GOT3 (cell line): ENCODE measurements at places on chromosomes 12 and 14.

DNA sequence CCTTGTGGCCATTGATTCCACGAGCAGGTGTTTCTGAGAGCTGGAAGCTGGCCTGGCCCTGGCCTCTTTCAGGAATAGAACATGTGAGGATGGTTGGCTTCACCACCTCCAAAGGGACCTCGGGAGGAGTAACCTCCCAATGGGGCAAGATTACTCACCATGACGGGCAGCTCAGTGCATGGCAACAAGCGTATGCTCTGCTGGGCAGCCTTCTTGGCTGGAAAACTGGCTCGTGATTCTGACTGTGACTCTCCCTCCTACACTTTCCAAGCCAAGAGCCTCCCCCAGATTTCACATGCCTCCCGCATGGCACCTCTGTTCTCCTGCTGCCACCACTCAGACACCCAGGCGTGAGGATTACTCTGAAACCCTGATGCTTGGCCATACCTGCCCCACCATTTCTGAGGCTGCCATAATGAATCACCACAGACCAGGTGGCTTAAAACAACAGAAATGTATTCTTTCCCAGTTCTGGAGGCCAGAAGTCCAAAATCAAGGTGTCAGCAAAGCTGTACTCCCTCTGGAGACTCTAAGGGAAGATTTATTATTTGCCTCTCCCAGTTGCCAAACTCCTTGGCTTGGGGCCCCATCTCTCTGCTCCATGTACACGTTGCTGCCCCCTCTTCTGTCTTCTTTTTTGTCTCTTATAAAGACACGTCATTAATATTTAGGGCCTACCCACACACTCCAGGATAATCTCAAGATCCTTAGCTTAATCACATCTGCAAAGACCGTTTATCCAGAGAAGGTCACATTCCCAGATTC lies 215.9 kb downstream of the CHST11 start:
- DNase-seq, result peak; percentile 4

DNA sequence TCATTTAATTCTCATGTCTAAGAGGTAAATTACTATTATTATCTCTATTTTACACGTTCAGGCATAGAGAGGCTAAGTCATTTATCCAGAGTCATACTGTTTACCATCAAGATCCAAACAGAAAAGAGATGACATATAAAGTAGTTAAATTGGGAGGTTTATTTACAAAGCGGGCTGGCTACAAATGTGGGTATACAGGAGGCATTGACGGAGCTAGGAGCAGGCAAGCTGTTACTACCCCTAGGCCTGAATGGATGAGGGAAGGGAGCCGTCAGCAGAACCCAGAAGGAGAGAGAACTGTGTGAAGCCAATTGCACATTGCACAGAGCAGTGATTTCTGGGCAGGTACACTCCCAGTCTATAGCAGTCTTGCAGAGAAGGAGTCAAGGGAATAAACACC lies 39.8 kb downstream of the DACT1 start:
- no peak for DNase-seq

DNA sequence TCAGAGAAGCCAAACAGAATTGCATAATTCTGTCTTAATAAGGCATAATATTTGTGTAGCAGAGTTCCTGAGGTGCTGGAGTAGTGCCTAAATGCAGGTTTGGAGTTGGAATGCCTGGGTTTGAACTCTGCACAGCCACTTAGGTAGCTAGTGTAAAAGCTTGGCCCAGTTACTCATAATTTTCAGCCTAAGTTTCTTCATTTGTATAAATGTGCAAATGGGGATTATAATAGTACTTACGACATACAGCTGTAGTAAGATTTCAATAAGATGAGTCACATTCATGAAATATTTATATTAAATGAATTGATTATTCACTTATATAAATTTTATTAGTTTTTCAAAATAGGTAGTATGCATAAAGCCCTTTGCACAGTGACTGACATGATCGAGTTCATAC lies 175.8 kb downstream of the DERA start:
- no peak for DNase-seq

DNA sequence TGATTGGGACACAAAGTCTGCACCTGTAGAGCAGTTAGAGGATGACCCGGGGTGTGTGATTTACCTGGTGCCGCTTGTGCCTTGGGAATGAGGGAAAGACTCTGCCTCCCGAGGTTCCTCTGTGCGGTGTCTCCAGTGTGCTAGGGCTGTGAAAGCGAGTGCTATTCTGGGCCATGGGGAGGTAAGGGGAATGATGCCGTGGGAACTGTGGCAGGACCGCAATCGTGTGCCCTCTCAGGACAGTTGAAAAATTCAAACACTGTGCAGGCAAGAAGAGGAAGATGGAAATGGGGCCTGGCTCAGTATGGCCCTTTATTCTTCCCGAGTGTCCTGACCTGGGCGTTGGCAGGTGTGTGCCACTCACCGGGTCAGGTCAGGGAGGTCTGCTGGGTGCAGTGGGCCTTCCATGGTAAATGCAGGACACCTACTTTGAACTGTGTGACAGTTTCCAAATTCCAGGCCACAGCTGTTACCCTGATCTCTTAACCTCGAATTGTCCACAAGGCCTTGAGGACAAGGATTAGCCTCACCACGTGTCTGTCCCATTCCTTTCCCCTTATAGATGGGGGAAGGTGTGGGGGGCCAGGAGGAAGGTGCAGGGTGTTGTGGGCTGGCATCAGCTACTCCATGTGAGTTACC lies 1.4 kb downstream of the SIVA1 start:
- no peak for DNase-seq

DNA sequence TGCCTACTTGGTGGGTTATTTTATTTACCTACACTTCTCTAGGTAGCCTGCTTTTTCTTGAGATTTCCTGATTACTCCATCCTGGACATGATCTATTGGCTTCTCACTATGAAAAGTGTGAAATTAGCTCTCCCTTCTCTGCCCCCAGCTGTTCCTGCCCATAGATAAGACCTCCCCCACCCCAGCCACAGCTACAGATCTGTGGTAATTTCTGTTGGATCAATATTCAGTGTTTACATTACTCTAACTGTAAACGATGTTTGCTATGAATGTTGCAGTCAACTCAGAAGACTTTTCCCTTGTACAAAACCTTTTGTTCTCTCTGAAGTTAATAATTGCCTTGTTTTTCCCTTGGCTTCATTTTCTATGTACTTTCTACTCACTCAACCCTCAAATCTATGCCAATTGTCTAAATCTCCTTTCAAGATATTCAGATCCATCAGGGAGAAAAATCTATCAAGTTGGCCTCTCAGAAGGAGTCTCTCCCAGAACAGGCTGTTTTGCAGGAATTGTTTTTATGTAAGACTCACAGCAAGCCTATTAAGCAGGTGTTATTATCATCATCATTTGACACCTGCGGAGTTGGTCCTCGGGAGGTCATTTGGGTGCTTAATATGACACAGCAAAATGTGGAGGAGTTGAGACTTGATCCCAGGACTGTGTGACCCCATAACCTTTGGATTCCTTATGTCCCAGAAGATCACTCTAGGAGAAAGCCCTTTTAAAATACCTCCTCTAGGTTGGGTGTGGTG lies 227.4 kb downstream of the SUDS3 start:
- no peak for DNase-seq

DNA sequence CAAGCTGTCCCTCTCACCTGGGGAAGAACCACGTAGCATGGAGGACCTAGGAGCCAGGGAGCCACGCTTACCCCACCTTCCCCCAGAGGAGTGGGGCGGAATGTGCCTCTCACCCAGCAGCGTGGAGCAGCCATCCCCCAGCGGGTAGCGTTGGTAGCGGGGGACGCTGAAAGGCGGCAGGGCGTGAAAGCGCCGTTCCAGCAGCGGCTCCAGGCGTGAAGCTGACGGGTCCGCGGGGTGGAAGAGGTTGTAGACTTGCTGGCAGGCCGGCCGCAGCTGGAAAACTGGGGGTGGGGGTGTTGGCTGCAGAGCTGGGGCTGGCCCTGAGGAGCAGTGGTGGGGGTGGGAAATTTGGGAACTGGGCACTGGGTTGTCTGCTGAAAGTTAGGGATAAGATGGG lies 11.9 kb downstream of the ARL6IP4 start:
- DNase-seq, result no peak

GRCh38 chr12:21697904-21698630 lies 40.4 kb upstream of the LDHB start:
- no peak for DNase-seq

DNA sequence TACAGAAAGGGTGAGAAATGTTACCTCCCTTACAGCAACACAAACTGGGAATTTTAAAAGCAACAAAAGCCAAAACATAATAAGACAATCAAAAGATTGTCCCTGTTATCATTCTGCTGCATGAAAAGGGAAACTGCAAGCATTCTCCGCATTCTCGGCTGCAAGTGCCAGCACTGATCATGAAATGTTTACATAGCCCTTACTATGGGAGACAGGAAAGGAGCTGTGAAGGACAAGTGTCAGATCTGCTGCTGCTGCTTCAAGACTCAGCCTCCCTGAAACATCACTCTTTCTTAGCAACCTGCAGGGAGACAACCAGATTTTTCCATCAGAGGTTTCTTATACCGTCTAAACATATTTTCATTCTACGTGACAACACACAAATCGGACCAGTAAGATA lies 20.1 kb downstream of the DENND5B start:
- no peak for DNase-seq

DNA sequence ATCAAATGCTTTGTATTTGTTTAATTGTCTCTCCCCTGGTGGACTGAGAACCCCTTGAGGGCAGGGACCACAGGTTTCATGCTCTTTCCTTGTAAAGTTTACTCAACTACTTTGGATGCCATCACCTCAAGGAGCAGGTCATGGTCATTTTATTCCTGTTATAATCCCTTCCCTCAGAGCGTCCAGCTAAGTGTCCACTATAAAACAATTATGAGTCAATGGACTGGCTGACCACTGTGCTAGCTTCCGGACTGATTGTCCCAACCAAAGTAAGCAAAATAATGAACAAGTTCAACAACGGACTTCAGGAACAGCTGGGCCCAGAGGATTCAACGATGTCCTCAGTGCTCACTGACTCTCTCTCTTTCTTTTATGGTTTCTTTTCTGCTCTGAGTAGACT lies 18.2 kb downstream of the AK7 start:
- no peak for DNase-seq

GRCh38 chr14:61109288-61109687 lies 128.2 kb downstream of the SLC38A6 start:
- no peak for DNase-seq

DNA sequence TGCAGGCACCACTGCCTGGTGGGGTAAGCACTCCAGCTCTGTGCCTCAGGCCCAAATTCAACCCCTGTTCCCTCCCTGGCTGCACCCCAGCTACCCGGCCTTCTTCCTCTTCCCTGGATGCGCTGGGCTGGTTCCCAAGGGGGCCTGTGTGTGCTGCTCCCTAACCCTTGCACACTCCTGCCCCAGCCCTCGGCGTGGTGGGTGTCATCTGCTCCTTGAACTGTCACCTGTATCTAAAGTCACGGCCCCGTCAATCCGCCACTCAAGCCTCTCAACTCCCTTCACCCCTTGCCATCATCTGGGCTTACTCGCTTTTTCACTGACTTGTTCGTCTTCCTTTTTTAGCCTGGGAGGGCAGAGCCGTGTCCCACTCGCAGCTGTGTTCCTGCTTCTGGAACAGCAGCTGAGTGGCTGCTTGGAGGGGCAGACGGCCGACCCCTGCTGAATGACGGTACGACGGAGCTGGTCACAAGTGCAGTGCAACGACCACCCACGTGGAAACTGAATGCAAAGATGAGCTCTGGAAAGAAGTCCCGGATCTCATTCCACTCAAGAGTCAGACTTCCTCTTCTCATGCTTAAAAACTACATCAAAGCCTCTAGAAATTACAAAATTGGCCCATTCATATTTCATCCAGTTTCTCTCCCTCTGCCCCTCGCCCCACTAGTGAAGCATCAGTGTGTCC lies 138.9 kb downstream of the PIWIL1 start:
- DNase-seq, result no peak

DNA sequence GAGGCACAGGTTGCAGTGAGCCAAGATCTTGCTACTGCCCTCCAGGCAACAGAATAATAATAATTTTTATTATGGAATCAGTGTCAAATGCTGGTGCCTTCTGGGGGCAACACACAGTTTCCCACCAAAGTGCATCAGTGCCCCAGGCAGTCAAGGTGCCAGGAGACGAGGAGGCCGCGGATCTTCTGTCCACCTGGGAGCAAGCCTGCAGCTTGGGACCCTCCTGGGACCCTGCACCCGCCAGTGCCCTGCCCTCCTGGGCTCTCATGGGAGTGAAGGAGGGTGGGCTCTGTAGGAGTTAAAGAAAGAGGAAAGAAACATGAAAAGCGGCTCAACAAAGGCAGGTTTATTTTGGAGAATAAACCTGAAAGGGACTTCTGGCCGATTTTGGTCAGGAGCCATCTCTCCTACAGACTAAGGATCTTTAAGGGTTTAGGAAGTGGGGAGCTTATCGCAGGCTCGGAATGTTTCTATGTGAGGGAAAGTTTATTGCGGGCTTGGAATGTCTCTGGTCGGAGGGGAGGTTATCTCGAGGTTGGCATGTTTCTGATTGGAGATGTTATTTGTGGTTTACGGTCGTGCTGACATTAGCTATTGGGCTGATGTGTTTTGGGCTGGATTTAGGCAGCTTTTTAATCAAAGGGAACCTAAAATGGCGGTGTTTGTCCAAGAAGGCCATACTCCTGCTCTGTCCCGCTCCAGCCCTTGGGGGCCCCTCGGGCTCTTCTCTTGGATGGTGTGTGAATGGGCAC lies 1.1 kb upstream of the ASPG start:
- DNase-seq, result no peak

DNA sequence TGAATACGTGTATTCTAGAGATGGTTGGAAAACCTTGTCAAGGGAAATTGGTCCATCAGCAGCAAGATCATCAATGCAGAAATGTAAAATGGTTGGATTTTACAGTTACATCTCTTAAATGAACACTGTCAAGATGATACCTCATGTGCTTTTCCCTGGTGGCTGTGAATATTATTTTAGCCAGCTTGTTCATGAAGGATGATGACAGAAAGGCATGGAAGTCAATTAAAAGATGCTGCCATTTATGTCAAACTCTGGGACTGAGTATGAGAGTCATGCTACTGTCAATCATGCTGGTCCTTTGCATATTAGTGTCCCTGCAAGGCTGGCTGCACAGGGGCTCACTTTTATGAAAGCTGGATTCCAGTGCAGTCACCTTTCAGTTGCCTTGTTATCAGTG lies 10.3 kb upstream of the RERG start:
- DNase-seq, result no peak

- DNase-seq, result no peak
These were observed 70.7 kb downstream of the CDK17 start for GRCh38 chr12:96329545-96329944.

DNA sequence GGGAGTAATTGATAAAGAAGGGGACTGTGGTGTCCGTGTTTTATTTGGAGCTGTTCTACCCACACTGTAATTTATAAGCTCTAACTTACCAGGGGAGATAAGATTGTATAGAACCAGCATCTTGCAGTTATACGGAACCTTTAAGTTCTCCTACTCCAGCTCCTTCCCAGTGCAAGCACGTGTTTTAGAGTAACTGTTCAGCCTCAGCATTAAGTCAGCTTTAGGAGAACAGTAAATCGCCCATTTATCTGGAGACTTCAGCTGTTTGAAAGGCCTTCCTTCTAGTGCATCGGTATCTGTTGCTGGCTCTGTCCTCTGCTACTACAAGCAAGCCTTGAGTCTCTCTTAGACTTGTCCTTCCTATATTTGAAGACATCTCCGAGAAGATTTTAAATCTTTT lies 95.6 kb downstream of the ETV6 start:
- no peak for DNase-seq

- no peak for DNase-seq
These were observed 55.3 kb upstream of the ACSS3 start for GRCh38 chr12:81022531-81022930.

- no peak for DNase-seq
These were observed at the start of gene GPR68 for GRCh38 chr14:91244501-91244901. GPR68 (minus strand) TSS chr14:91244704; CDS start chr14:91235050, 9,654 bp downstream.
